Prostate gland (tissue), 2 donors: ENCODE measurements at places on chromosomes 3 and 15.

DNA sequence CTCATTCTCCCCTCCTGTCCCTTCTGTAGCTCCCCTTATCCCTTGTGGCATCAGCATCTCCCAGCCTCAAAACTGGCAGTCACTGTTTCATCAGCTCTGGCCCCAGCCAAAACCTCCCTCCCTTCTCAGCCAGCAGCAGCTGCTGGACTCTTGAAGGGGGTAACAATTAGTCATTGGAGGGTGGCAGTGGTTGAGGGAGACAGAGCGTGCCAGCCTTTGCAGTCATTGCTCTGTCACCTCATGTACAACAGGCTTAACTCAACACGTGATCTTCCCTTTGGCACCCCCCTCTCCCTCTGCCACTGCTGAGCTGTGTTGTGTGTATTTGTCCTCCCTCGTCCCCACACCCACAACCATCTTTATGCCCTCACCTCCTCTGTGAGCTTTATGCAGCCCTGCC lies 28.2 kb downstream of the RBP2 start:
- no peaks in the 10 kb centered on the region for H3K36me3 ChIP-seq
- H3K4me3 ChIP-seq = no peak overlapping the region
- no peak for DNase-seq
- H3K27ac ChIP-seq = no peak overlapping the region

- H3K27me3 ChIP-seq = no peaks in the 10 kb centered on the region
- no peak overlapping the region for H3K4me3 ChIP-seq
- DNase-seq = peak; percentile 54
- H3K36me3 ChIP-seq = no peaks in the 10 kb centered on the region
- no peaks in the 10 kb centered on the region for H3K4me1 ChIP-seq
These were observed 25.8 kb upstream of the RPL39L start for GRCh38 chr3:187165144-187165543.

- H3K27ac ChIP-seq = no peak overlapping the region
- no peaks in the 10 kb centered on the region for H3K4me1 ChIP-seq
- no peak for DNase-seq
- no peaks in the 10 kb centered on the region for H3K27me3 ChIP-seq
- H3K36me3 ChIP-seq = no peaks in the 10 kb centered on the region
- no peak overlapping the region for H3K4me3 ChIP-seq
These were observed 468.2 kb downstream of the PLOD2 start for GRCh38 chr3:145692751-145693150.

- no peak overlapping the region for H3K27ac ChIP-seq
- DNase-seq = no peak
- H3K4me3 ChIP-seq = no peak overlapping the region
- H3K27me3 ChIP-seq = no peaks in the 10 kb centered on the region
These were observed 17.1 kb downstream of the CTXND1 start for GRCh38 chr15:80234883-80235282.

DNA sequence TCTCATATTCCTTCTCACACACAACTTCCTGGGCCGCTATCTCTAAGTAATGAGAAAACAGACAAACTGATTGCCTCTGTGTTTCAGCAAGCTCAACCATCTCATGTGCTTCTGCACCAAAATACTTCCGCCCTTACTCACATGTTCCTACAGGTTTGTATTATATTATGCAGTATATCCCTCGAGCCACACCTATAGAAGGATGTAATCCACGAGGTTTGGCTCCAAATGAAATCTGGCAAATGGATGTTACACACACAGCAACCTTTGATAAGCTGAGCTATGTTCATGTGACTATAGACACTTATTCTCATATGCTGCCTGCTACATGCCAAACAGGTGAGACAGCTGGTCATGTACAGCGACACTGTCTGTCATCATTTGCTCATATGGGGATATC lies 22.6 kb downstream of the CCRL2 start:
- no peaks in the 10 kb centered on the region for H3K27me3 ChIP-seq
- no peak overlapping the region for H3K27ac ChIP-seq
- no peaks in the 10 kb centered on the region for H3K4me1 ChIP-seq
